ENCODE measurements at places on chromosomes 2 and 18.

- DNase-seq: no peak
These were observed 71.2 kb upstream of the COL3A1 start for GRCh38 chr2:188902901-188903491.

DNA sequence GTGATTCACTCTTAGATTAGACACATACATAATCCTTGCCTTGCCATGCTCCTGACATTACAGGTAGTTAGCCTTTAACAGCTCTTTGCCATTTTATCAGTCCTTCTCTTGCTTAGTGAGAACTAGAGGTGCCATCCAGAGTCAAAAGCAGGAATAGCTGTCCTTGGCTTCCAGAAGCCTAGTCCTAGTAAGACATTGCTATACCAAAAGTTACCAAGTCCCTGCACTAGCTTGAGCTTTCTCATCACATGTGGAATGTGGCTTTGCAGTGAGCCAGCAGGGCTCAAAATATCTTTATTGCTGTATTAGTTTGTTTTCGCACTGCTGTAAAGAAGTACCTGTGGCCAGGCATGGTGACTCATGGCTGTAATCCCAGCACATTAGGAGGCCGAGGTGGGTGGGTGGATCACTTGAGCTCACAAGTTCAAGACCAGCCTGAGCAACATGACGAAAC, 104.7 kb upstream of the NOSTRIN start:
- no peak for DNase-seq

DNA sequence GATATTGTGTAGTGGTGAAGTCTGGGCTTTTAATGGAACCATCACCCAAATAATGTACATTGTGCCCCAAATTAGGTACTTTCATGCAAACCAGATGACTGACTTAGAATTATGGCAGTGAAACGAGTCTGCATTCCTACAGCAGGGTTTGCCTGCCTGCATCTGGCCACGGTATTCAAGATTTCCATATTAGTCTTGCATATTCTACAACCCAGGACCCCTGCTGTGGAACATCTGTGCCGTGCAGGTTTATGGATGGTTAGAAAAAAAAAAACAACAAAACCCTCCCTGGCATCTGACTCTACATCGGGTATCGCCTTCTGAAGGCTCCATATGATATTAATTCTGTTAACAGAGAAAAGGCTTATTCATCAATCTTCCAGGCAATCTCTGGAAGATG, 394.8 kb downstream of the DCDC2C start:
- DNase-seq: no peak

- DNase-seq: peak; percentile 67
These were observed 52.1 kb downstream of the ICOS start for GRCh38 chr2:203988500-203989260.

DNA sequence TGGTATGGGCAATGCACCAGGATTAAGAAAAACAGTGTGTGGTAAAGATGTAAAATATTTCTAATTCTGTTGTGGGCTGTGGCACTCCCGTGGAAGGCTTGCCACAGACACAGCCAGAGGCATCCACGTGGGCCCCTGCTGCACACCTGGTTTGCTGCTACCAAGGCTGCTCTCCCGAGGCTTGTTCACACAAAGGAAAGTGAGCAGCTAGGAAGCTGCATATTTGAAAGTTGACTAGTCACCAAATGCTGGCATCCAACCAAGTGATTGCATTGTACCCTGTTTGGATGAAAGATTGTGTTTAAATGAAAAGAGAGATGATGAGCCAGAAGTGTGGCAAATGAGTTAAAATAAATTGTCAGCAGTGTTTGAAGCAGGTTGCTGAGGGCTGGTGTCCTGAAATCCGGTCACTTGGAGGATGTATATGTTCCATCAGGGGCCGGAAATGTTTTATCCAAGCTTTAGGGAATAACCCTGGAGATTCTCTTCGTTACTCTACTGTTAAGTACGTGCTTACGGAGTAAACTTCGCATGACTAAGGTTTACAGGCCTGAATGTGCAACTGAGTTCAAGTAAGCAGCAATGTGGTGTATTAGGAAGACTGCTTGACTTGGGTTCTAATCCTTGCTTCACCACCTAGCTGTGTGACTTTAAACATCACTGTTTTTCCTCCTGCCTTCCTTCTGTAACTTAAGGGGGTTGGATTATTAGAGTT, 86.1 kb downstream of the MSH2 start:
- no peak for DNase-seq

- no peak for DNase-seq
These were observed 145.4 kb upstream of the RNF152 start for GRCh38 chr18:62037989-62038778.

DNA sequence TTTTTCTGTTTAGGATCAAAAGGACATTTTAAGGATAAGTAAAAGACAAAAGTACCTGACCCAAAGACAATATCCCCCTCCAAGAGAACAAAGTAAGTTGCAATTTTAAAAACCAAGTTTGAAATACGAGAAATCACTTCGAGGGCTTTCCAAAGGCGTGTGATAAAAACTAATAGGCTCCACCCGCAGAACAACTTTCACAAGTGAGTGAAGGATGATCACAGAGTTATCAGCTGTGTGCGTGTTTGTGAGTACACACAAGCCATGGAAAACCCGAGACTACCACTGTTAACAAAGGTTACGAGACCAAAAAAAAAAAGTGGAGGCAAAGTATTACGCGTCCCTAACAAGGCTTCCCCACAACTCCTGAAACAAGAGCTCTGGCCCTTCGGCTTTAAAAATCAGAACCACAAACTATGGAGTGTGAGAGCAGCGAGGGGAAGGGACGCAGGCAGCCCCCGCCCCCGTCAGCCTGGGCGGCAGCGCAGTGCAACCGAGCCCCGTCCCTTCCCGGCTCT, 719 bp downstream of the SMAD2 start:
- DNase-seq: peak; percentile 73

DNA sequence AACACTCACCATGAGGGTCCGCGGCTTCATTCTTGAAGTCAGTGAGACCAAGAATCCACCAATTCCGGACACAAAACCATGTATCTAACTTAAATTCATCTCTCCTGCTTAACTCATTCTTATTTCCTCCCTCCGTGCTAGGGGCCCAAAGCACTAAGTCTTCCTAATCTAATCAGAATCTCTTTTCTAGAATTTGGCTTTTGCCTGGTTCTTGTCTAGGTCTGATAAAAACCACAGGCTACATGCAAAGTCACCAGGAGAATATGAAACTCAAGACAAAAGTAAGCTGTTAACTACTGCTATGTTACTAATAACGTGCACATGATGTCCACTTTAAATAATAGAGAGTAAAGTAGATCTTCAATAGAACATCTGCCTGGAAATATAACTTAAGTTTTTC, 69.9 kb downstream of the TRIP12 start:
- no peak for DNase-seq

DNA sequence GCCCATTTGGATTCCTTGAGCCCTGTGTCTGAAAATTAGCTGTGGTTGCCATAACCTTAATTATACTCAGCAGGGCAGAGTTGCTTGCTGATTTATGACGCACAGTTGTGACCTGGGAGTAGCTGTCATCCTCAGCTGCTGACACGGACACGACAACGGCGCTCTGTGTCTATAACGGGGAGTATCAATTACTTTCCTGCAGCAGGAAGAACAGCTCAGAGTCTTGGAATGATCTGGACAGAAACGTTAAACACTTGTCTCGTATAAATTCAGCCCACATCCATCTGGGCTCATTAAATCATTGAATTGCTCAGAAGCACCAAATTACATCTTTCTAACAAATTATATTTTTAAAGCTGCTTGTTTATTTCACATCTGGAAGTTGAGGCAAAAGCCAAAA, 116.3 kb downstream of the SEPTIN10 start:
- DNase-seq: no peak

DNA sequence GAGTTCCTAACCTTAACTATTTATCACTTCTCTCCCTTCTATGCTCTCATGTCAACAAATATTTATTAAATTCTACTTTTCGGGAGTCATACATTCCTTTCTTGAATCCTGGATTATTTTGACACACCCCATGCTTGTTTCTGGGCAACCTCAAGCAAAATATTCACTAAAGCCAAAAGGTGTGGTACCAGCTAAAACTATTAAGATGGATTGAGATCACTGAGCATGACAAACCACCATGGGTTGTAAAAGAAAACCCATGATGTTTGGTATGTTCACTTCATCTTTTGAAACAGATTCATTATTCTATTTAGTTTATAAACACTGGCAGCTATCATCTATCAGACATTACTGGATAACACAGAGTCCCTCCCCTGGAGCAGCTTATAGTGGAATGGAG, 32.5 kb downstream of the DPP4 start:
- no peak for DNase-seq

DNA sequence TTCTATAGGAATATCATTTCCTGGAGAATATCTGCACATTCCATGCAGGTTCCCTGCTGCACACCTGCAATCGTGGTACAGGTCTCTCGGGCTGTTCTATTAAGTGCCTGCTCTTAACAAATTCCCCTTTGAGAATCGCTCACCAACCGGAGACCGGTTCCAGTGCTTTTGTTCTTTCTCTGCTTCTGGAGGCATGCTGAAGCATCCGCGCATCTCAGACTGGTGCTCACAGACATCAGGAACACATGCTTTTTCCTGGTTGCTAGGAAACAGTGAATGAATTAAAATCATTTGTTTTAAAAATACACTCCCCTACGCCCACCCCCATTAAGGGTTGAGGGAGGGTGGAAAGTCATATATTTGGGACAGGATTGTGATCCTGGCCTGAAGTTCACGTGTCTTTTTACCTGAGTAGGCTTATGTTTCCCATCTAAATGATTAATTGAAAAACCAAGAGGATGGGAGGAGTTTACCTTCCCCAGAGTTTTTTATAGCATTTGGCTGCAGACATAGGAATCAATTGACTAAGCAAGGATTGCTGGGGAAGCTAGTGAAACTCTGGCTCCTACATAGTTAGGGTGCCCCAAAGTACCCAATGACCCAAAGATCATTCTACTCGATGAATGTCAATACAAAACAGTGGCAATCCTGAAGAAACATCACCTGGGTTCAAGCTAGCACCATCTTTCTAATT, at the start of gene C2orf80:
C2orf80 (minus strand) TSS at position 221 of the 694 bp plus-strand sequence. CDS start 3,044 bp downstream, outside the sequence.
- DNase-seq: no peak

DNA sequence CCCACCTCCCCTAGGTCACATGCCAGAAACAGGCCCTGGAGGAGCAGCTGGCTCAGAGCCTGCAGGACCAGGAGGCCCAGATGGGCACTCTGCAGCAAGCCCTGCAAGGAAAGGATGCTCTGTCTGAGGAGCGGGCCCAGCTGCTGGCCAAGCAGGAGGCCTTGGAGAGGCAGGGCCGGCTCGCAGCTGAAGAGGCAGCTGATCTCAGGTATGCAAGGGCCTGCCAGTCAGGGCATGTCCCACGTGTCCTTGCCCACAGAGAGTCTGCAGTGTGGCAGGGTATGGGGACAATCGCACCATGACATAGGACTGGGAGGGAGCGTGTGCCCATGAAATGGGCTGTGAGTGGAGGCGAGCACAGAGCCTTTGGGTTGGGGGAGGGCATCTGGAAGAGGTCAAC, 39.9 kb downstream of the CROCC2 start:
- no peak for DNase-seq

DNA sequence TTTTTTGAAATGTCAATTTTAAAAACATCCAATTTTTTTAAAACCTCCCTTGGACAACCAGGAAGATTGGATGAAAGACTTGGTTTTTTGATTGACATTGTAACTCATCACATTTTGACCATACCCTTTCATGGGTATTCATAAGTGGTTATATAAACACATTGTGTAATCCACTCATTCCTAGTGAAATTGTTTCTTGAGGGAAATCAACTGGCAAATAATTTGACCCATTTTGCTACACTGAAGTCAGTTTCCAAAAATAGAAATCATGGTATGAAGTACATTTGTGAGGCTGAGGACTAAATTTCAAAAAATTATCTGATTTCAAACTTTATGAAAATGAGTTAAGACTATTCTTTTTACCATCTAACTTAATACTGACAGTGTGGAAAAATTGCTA, 31.5 kb downstream of the FBXO48 start:
- no peak for DNase-seq

GRCh38 chr2:128545829-128546228, 227.2 kb upstream of the HS6ST1 start:
- no peak for DNase-seq

DNA sequence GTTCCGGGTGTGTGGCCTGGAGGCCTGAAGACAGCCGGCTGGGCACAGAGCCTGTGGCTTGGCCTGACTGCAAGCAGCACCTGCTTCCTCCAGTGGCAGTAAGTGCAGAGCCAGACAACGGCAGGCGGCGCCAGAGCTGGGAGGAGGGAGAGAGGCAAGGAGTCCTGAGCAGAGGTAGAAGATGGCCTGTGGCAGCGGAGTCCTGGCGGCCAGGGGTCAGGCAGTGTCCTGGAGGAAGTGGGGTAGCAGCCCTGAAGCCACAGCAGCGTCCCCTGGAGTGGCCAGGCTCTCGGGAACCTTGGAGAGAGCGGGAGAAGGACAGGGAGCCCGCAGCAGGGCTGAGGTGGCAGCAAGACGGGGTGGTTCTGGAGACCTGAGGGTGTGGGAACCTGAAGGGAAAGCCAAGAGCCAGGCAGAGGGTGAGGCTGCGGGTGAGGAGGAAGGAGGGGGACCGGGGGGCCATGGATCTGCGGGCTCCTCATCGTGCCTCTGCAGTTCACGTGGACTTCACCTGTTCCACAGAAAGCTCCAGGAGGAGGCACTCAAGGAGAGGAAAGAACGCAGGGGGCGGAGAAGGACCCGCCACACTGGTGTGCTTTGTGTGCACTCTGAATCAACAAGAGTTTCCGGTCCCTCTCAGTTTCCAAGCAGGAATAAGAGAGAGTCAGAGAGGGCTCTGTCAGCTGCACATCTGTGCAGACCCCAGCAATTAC, 85.9 kb downstream of the USP40 start:
- no peak for DNase-seq

- DNase-seq: no peak
These were observed 1273.6 kb upstream of the SLC39A10 start for GRCh38 chr2:194383401-194383800.

DNA sequence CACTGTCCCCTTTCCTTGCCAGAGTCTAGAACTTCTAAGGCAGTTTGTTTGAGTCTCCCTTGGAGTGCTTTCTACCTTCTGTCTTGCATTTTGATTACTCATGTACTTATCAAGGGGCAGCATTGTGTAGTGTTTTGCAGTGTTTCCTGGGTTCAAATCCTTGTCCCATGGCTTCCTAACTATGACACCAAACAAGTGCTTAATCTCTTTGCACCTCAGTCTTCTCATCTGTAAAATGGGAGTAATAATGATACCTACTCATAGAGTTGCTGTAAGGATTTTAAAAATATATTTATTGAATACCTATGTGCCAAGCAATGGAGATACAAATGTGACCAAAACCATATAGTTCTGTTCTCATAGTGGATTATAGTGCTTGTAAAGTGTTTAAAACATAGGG, 105.5 kb upstream of the PKDCC start:
- DNase-seq: no peak

- no peak for DNase-seq
These were observed 5.5 kb upstream of the GPR75 start for GRCh38 chr2:53865264-53865663.

GRCh38 chr2:18067588-18068384, 189.3 kb downstream of the KCNS3 start:
- no peak for DNase-seq

GRCh38 chr18:75582940-75583339, 155.4 kb upstream of the SMIM21 start:
- no peak for DNase-seq

- no peak for DNase-seq
These were observed 92.9 kb downstream of the TGOLN2 start for GRCh38 chr2:85234868-85235267.

- DNase-seq: no peak
These were observed 20.0 kb downstream of the MALT1 start for GRCh38 chr18:58691256-58691655.
